ENCODE measurements at places on chromosomes 7 and 10.

DNA sequence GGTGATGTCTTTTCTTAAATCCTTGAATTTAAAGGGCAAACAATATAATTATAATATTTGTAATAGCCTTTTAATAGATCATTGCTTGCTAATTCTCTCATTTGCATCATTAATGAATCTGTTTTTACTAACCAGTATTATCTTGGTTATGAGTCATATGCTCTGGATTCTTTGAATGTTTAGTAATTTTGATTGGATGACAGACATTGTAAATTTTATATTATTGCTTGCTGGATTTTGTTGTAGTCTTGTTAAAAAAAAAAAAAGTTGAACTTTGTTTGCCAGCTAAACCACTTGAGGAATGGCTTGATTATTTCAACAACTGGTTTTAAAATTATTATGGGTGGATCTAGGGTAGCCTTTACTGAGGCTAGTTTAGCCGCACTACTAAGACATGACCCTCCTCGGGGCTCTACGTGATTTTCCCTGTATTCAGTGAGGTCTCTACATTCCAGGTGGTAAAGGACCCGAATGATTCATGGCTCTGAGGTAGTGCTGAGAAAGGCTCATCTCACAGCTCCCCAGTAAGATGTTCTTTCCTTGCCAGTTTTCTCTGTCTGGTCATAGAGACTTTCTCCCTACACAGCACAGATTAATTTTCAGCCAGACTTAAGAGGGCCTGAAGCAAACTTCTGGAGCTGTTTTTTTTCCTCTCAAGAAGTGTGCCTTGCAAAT lies 8.5 kb downstream of the C10orf90 start:
- no peak for DNase-seq

- no peak for DNase-seq
These were observed 3.4 kb downstream of the PRKAG2 start for GRCh38 chr7:151873402-151873965.

GRCh38 chr7:91690541-91691070 lies 189.9 kb downstream of the MTERF1 start:
- DNase-seq: no peak

DNA sequence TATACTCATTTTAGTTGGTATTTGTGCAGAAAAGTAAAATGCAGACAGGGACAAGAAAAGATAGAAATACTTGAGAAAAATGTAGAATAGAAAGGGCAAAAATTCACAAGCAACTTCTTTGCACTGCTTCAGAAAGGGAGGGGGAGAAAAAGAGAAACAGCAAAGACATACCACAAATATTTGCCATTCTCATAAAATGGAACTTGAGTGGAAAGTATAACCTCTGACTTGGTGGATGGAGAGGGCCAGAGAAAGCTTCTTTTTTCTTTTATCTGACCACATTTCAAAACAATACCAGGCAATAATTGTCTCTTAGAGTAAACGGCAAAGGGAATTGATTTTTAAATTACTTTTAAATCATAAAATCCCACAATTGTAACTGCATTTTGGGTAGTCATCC lies 35.8 kb upstream of the TRUB1 start:
- no peak for DNase-seq

GRCh38 chr7:157224627-157225026 lies 85.9 kb downstream of the UBE3C start:
- DNase-seq: no peak

DNA sequence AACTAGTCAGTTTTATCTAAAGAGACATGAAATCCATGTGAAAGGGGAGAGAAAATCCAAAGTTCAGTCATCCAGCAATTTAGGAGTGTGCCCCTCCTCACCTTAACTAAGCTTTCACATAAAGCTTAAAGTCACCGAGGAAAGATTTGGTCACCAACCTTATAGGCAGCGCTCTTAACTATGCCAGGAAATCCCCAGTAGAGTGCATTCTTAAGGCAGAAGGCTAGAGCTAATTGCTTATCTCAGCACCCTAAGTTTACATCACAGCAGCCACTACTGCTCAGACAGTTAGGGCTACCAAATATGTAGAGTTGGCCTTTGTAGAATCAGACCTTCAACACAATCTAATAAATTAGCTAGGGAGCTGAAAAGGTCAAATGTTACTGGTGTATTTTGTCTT lies 47.9 kb downstream of the MTPN start:
- DNase-seq: no peak

GRCh38 chr7:74263399-74264120 lies 9.4 kb upstream of the RFC2 start:
- DNase-seq: no peak

DNA sequence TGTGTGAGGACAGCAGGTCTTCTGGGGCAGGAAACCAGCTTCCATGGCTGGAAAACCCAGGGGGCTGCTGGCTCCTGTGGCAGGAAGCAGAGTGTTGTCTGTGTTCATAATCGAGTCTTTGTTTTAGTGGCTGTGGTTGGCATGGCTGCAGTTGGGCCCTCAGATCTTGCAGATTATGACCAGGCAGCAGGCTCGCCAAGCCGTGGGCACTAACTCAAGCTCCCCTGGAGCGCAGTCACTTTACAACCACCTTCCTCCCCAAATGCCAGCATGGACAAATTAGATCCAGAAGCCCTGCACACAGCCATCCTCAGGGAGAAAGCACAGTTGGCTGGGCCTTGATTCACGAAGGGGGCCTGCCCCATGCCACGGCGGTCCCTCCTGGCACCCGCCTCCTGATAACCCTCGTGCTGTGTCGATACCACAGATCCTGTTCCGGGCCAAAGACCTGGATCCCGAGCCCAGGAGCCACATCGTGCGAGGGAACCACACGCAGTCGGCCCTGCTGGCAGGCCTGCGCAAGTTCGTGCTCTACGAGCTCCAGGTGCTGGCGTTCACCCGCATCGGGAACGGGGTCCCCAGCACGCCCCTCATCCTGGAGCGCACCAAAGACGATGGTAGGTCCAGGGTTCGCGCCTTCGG lies 552.5 kb upstream of the FOXK1 start:
- no peak for DNase-seq

DNA sequence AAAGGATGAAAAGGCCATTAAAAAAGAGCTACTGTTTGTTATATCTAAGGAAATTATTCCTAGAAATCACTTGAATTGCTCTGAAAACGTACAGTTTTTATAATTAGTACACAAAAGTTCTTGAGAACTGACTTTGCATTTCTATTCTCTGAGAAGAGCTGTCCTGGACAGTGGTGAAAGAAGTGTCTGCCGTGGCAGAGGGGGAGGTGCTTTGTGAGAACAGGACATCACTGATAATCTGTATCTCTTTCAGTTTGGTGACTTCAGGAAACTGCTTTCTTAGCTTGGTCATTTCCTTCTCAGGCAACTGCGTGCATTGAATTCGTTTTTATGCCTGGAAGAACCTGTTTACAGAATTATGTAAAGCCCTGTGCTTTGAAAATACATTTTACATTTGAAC lies 52.1 kb downstream of the POLL start:
- DNase-seq: no peak

DNA sequence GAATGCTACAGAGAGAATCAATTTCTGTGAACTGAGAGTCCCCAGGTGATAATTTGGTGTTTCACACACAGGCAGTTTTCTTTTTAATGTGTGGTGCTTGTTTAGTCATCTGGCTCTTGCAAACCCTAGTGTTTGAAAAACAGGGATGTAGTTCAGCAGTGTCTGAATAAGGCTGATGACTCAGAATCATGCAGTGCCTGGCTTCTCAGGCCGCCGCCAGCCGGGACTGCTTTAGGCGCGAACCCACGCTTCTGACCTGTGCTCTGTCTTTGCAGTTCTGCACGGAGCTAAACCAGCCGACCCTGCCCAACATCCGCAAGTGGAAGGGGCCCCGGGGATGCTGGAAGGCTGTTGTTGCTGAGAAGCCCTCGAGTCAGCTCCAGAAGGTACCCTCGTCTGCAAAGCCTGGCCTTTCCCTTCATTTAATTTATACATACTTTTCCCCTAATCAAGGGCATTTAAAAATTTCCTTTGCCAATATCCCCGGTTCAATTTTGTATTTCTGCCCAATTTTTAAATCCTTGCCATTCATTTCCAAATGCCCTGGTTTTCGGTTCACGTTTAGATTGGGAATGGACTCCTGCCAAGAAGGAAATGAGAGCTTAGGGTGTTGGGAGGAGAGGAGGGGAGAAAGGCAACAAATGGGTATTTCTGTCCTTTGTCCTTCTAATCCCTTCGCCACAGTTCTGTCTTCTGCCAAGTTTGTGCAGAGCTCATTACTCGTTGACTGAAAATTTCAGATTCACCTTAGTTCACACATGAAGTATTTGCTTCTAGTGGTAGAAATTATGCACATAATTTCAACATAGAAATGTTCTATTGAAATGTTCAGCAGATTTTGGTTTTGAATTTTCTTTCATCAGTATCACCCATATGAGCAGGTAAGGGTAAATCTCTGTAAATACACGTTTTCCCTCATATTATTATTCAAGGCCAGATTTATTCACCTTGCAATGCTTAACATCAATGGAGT lies 108.5 kb upstream of the ANLN start:
- no peak for DNase-seq

DNA sequence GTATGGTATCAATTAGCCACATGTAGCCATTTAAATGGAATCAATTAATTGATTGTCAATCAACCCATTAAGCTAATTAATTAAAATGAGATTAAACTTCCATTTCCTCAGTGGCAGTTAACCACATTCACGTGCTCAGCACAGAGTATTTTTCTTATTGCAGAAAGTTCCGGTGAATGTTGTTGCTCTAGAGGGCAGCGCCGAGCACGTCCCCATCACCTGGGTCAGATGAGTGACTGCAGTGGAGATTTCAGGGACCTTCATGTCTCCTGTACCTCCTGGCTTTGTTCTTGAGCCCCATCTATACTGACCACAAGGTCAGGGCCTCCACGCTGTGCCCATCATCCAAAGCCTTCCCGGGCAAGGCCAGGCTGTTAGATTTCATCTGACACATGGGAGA lies 168.8 kb upstream of the MKI67 start:
- no peak for DNase-seq

DNA sequence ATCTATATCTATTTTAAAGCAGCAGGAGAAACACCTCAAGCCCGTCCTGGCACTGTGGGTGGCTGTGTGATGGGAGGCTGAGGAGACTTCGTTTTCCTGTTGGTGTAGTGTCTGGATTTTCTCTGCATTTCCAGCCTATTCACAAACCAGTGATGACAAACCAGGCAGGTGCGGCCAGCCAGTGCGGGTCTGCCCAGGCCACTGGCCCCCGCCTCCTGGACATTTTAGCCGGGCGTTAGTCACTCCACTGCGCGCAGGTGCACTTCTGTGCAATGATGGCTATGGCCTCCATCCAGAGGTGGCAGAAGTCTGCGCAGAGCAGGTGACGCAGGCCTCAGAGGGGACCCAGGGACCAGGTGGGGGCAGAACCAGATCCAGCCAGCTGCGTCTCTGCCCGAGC lies 64.9 kb upstream of the PITRM1 start:
- no peak for DNase-seq

DNA sequence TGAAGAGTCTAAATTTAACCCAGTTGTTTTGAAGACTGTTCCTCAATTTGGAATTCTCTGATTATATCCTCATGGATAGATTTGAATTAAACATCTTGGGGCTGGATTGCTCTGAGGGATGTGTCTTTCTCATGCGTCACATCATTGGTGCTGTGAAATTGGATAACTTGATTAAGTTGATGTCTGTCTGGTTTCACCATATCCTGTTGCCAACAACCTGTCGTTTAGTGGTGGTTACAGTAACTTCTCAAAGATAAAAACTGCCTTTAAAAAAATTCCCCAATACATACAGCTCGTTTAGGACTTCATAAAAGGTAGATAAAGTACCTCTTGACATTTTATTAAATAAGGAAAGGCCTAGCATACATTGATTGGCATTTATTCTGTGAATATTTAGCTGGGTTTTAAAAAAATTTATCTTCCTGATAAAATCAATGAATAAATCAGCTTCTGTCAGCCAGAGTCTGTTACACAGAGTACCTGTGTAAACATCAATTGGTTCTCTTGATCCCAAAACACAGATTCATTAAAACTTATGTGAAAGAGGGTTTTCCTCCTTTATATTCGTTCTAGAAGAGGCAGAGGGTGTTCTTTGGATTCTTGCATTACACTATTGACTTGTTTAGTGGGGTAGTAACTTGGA lies 10.5 kb downstream of the CRCP start:
- DNase-seq: no peak

GRCh38 chr10:2618690-2619089 lies 448.7 kb upstream of the PFKP start:
- DNase-seq: no peak

DNA sequence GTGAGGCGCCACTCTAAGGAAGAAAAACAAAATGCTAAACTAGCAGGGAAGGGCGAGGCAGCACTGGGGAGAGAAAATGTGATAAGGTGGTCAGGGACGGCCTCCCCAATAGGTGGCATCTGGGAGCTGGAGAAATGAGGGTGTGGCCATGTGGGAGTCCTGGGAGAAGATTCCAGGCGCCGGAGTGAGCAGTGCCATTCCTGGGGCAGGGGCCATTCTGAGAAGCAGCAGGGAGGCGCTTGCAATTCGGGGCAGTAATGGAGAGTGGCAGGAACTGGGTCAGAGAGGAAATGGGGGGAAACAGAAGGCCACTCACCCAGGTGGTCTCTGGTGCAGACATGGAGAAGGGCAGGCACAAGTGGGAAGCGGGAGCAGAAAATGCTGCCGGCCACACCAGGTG lies 61.8 kb upstream of the LRRC18 start:
- no peak for DNase-seq

- no peak for DNase-seq
These were observed 146.2 kb upstream of the SLC26A5 start for GRCh38 chr7:103592187-103592586.

- no peak for DNase-seq
These were observed 122.7 kb upstream of the PDSS1 start for GRCh38 chr10:26574783-26575182.

GRCh38 chr7:131489881-131490280 lies 66.5 kb downstream of the PODXL start:
- DNase-seq: no peak

- DNase-seq: no peak
These were observed 16.6 kb downstream of the LOXL4 start for GRCh38 chr10:98251399-98251798.

DNA sequence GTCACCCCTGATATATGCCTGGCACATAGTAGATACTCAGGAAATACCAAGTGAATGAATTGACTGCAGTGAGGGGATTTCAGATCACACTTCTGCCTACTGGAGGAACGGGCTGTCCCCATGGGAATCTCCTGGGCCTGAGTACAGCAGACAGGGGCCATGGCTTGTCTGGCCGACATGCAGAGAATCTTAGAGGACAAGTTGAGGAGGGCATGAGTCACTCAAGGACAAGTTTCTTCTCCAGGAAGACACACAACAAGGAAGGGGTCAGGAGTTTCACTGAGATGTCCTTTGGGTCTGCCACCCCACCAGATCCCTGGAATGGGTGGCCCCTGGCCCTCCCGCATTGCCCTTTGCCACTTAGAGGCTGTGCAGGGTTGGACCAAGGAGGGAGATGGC lies 20.7 kb downstream of the PLPP4 start:
- DNase-seq: no peak

- DNase-seq: no peak
These were observed 6.4 kb downstream of the RPP38 start for GRCh38 chr10:15103513-15103912.

GRCh38 chr7:30929686-30930085 lies 18.0 kb downstream of the AQP1 start:
- no peak for DNase-seq

Measured in DMS 273 treated with DMSO at 0.1 percent for 48 hours (cell line).